ENCODE measurements at places on chromosomes 12 and 14. TPM values are rescaled to one million over a fixed set of nuclear protein-coding genes. Genes with fewer than 3 reads are reported as not detected.

- no peak for DNase-seq
These were observed 403 bp downstream of the ATN1 start for GRCh38 chr12:6928022-6928702.

DNA sequence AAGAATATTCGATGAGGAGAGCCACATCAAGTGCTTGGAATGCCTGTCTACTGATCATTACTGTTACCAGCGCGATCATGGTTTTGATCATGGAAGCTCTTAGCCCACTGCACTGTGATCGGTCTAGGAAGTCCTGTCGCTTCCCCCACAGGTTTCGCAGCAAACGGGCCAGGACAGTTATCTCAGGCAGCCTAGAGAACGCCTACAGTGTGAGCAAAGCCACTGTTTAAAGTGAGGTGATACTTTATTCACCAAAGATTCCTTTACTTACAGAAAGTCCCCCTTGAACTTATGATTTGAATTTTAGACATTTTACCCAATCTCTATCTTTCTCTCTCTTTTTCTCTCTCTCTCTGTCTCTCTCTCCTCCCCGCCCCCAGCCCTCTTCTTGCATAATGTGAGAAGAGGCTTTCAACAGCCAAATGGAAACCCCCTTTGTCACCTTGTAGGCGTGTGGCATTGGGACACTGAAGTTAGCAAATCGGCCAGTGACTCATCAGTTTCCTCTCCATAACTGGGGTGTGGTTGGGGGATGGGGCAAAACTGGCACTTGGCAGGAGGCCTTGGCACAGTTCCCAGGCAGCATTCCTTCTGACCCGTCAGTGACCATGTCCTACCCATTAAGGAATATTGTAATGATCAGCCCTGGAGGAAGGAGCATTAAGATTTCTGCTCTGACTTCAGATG lies 214.8 kb downstream of the CHST11 start:
- DNase-seq, result no peak

DNA sequence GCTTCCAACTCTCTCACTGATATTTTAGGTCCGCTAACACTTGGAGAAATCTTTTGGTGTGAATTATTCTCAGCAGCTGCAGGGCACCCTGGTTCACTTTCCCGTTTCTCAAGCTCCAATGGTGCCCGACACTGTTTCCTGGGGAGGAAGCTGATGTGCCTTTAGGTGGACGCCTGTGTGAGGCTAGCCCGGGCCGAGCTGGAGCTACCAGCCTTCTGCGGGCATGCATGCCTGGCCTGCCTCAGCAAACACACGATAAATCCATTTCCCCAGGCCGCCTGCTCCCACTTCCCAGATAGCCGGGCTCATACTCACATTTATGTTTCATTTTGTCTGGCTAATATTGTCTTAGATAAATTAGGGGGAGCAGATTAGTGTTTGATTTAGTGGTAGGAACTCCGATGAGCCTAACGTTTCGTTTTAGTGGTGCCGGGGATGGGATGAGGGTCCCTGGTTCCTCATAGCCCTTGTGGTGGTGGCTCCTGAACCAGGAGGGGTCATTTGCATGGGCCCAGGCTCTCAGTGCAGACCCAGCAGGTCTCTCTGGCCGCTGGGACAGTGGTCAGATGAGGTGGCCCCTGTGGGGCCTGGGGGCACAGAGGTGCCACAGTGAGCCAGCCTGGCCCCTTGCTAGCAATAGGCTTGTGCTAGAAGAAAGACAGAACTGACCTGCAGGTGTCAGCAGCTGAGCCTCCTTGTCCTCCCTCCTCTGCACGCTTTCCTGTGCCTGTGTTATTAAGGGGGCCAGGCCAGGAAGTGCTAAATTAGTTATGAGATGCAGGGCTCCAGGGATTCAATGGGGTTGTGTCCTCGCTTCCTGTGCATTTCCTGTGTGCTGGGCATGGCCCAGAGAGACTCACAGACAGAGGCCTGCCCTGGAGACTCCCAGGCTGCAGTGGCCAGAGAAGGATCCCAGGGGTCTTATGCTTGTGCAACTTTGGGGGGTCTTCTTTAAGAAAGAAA lies 88.3 kb downstream of the KIF26A start:
- no peak for DNase-seq

GRCh38 chr12:111455448-111456320 lies 50.0 kb downstream of the SH2B3 start:
- DNase-seq, result no peak

DNA sequence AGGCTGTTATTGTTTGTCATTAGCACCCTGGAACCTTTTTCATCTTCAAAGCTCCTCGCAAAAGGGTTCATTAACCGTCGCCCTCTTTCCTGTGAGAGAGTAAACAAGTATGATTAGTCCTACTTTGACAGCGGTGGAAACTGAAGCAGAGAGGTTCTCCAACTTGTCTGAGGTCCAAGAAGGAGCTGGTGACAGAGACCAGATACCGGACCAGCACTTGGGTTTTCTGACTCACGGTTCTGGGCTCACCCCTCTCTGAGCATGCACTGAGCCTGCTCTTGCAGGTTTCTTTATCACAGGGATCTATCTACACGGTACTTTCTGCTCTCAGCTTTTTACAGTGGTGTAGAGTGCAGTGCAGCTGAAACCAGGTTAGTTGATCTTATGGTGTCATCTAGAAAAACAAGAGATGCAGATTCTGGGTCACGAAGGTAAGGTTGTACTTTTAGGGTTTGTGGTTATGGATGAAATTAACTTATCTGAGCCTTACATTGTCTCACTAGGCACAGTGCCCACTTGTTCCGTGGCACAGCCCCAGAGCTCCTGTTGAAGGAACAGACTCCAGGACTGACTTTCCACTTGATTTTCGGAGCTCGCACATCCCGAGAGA lies 62.1 kb downstream of the PPP2R5C start:
- no peak for DNase-seq

DNA sequence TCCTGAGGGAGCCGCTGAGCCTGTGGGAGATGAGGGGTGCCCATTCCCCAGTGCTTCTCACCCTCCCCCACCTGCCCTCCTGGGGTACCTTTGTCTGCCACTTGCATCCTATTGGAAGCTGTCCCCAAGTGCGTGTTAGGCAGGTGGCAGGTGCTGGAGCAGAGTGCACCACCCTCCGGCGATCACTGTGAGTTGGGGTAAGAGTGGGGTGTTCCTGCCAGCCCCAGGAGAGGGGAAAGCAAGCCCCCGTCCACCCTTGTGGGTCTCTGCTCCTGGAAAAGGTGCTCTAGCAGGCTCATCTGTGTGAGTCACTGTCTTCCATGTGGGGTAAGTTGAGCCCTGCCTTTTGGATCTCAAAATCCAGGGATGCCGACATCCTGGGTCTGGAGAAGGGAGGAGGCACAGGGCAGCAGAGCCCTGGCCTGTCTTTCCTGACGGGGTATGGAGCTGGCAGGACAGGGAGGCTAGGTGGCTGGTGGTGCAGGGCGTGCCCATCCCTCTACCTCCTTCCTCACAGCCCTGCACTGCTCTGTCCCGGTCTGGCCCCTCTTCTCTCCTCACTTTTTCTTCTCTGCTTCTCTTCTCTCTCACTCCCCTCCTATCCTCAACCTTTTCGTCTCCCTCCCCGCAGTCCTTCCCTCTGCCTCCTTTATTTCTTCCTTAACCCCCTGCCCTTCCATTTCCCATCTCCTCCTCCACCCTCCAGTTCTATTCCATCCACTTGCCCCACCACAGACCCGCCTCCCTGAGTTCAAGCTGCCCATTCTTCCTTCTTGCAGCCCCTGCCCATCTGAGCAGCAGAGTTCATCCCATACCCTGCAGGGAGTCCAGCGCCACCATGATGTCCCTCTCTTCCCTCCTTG lies 20.1 kb upstream of the KRT7 start:
- no peak for DNase-seq

DNA sequence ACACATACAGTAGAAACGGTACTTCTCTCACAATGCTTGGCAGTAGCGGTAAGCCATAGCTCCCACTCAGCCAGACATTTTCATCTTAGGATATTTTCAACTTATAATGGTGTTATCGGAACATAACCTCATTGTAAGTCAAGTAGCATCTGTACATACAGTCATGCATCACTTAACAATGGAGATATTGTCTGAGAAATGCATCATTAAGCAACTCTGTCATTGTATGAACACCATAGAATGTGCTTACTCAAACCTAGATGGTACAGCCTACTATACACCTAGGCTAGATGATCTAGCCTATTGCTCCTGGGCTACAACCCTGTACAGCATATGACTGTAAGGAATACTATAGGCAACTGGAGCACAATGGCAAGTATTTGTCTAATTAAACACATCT lies 40.8 kb downstream of the RPS6KA5 start:
- DNase-seq, result no peak

KRT78 gene
- not detected for polyA plus RNA-seq

PYGL gene
- 60.4 TPM for polyA plus RNA-seq

All from AG04450 (cell line).